Activated CD4-positive, alpha-beta memory T cell treated with anti-CD3 and anti-CD28 coated beads for 36 hours (primary cell): ENCODE measurements at places on chromosomes 12 and 14. TPM values are rescaled to one million over a fixed set of nuclear protein-coding genes. Genes with fewer than 3 reads are reported as not detected.

DNA sequence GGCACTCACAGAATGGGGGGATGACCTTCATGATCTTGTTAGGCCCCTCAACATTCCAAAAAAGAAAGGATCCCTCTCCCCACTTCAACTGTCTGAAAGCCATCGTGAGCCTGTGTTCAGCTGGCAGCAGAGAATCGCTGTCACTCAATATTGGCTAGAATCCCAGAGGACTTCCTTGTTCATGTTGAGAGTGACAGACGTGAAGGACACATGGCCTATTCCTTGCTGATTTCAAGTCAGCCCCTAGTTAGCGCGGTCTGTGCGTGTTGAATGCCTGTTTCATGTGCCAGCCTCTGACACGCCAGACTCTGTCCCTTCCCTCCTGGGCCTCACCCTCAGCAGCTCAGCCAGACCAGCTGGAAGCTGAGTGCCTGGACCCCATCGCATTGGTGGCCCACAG, 43.1 kb downstream of the DNAH10 start:
- H3K4me1 ChIP-seq = no peaks in the 10 kb centered on the region
- H3K27me3 ChIP-seq = peaks cover 22% of the 10 kb centered on the region
- H3K27ac ChIP-seq = no peak overlapping the region
- H3K36me3 ChIP-seq = no peaks in the 10 kb centered on the region

DNA sequence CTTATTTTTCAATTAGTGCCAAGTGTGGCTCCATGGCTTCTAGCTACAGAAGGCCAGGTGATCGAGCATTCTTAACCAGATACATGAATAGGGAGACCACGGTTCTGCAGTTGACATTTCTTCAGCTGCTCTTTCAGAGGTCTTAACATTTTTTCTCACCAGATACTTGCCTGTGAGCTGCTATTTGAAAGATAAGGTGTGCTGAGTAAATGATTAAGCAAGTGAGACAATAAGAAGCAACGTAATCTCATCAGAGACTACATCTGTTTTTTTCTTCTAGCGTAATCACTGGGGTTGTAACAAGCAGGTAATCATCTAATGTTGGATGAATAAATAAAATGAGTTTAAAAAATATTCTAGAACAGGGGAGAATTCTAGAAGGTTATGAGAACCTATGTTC, 912.9 kb downstream of the DIO2 start:
- no peaks in the 10 kb centered on the region for H3K4me1 ChIP-seq
- H3K27me3 ChIP-seq = no peaks in the 10 kb centered on the region
- no peak overlapping the region for H3K27ac ChIP-seq
- no peak overlapping the region for H3K4me3 ChIP-seq
- H3K36me3 ChIP-seq = no peaks in the 10 kb centered on the region

- no peaks in the 10 kb centered on the region for H3K4me1 ChIP-seq
- H3K27ac ChIP-seq = no peak overlapping the region
- H3K27me3 ChIP-seq = peaks cover 7% of the 10 kb centered on the region
- no peak overlapping the region for H3K4me3 ChIP-seq
- no peak for DNase-seq
These were observed 138.4 kb upstream of the FRMD6 start for GRCh38 chr14:51513281-51513680.

GRCh38 chr14:104146651-104147345, 8.4 kb downstream of the KIF26A start:
- no peak overlapping the region for H3K4me3 ChIP-seq
- H3K27ac ChIP-seq = no peak overlapping the region
- peaks cover 7% of the 10 kb centered on the region for H3K27me3 ChIP-seq
- H3K36me3 ChIP-seq = no peaks in the 10 kb centered on the region

GRCh38 chr14:93804654-93805053, 16.4 kb upstream of the PRIMA1 start:
- no peak overlapping the region for H3K27ac ChIP-seq
- DNase-seq = peak; percentile 22
- H3K27me3 ChIP-seq = peaks cover 9% of the 10 kb centered on the region
- no peaks in the 10 kb centered on the region for H3K36me3 ChIP-seq
- H3K4me1 ChIP-seq = peaks cover 11% of the 10 kb centered on the region

- H3K4me3 ChIP-seq = no peak overlapping the region
- no peak overlapping the region for H3K27ac ChIP-seq
- DNase-seq = peak; percentile 18
These were observed 8.6 kb downstream of the ISCU start for GRCh38 chr12:108570743-108571608.

DNA sequence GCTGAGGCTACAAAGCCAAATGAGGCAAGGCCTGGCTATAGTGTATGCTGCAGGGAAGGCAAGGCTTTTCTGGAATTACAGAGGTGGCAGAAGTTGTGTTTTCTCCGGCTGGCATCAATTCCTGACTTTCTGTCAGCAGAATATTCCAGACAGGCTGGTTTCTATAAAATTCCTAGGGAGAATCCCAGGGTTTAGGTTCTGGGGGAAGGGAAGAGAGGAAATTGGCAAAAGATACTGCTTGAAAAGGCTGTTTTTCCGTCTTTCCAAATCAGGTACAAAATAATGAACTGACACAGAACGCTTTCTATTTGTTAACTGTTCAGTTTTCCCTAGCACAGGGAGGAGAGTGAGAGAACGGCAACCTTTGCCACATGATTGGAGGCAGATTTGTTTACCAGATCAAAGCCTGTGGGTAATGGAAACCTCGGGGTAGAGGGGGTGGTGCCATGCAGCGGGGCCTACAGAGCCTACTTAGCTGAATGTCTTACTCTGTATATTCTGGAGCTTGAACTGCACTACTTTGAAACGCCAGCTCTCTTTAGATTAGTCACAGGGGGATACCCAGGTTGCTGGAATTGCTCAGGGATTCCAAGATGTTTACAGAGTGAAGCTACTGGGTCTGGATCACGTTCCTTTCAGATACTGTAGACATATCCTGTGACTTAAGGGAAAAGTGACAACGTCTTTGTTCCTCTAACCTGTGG, 65.8 kb upstream of the DACT1 start:
- H3K27me3 ChIP-seq = no peaks in the 10 kb centered on the region
- peak; percentile 77 for DNase-seq
- peak overlapping the region; percentile 11 for H3K4me3 ChIP-seq
- peak overlapping the region; percentile 87 for H3K27ac ChIP-seq
- H3K36me3 ChIP-seq = no peaks in the 10 kb centered on the region

GRCh38 chr12:66808606-66809005, 129.7 kb upstream of the GRIP1 start:
- no peak overlapping the region for H3K27ac ChIP-seq
- no peaks in the 10 kb centered on the region for H3K36me3 ChIP-seq
- peaks cover 7% of the 10 kb centered on the region for H3K27me3 ChIP-seq
- no peak for DNase-seq
- peaks cover 5% of the 10 kb centered on the region for H3K4me1 ChIP-seq
- no peak overlapping the region for H3K4me3 ChIP-seq

DNA sequence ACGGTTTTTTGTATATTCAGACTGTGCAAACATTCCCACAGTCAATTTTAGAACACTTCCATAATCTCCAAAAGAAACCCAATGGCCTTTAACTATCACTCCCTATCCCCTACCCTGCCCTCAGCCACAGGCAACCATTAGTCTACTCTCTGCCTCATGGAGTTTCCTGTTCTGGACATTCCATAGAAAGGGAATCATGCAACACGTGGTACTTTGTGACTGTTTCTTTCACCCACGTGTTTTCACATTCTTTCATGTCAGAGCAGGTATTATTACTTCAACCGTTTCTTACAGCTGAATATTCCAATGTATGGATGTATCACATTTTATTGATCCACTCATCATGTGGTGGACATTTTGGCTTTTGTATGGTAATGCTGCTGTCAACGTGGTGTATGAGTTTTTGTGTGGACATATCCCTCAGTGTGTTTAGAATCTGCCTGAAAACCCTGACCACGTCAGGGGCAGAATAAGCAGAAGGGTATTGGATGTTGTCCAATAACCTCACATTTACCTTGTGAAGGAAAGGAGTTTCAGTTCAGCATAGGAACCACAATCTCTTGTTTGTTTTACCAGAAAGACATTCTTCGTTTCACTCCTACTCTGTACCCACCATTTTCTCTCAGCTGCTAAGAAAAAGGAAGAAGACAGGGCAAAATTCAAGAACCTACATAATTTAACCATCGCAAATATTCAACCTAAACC, 107.5 kb upstream of the DYRK2 start:
- no peak for DNase-seq
- H3K27ac ChIP-seq = peak overlapping the region; percentile 34
- no peak overlapping the region for H3K4me3 ChIP-seq
- H3K4me1 ChIP-seq = peaks cover 30% of the 10 kb centered on the region
- no peaks in the 10 kb centered on the region for H3K27me3 ChIP-seq

GRCh38 chr14:56664811-56665421, 85.3 kb downstream of the TMEM260 start:
- H3K27me3 ChIP-seq = no peaks in the 10 kb centered on the region
- H3K27ac ChIP-seq = no peak overlapping the region
- H3K4me3 ChIP-seq = no peak overlapping the region
- H3K36me3 ChIP-seq = no peaks in the 10 kb centered on the region

DNA sequence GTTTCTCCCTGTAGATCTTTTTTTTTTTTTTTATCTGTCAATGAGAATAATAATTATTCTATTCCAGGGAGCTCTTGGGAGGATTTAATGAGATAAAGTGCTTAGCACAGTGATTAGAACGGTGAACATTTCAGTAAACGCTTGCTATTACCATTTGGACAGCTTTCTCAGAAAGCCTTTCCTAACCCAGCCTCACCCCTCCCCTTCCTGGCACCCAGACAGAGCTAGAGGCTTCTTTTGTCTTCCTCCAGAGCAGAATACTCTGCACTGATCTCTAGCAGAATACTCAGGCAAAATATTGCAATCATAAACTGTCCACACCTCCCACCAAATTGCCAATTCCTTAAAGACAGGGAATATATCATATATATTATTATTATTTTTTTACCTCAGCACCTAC, 66.6 kb downstream of the ERGIC2 start:
- H3K27me3 ChIP-seq = no peaks in the 10 kb centered on the region
- DNase-seq = no peak
- H3K4me1 ChIP-seq = peaks cover 8% of the 10 kb centered on the region

GRCh38 chr14:75434138-75434889, 6.5 kb downstream of the JDP2 start:
- no peaks in the 10 kb centered on the region for H3K36me3 ChIP-seq
- peaks cover 4% of the 10 kb centered on the region for H3K27me3 ChIP-seq
- no peak for DNase-seq
- H3K4me1 ChIP-seq = peaks cover 10% of the 10 kb centered on the region
- no peak overlapping the region for H3K4me3 ChIP-seq

- no peak overlapping the region for H3K27ac ChIP-seq
- H3K27me3 ChIP-seq = no peaks in the 10 kb centered on the region
These were observed 121.4 kb downstream of the EFCAB11 start for GRCh38 chr14:89833120-89833532.

- H3K4me3 ChIP-seq = no peak overlapping the region
- peak overlapping the region; percentile 28 for H3K27ac ChIP-seq
- H3K27me3 ChIP-seq = no peaks in the 10 kb centered on the region
- no peak for DNase-seq
- peaks cover 47% of the 10 kb centered on the region for H3K4me1 ChIP-seq
These were observed 15.7 kb downstream of the NDUFA12 start for GRCh38 chr12:94987801-94988200.

DNA sequence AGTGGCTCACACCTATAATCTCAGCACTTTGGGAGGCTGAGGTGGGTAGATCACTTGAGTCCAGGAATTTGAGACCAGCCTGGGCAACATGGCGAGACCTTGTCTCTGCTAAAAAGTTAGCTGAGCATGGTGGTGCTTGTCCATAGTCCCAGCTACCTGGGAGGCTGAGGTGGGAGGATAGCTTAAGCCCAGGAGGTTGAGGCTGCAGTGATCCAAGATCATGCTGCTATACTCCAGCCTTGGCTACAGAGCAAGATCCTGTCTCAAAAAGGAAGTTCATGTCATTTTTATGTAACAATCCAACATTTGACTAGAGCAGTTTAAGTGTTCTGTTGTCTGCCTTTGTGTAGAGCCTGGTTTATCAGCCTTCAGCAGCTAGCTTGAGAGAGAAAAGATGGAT, 6.2 kb downstream of the OXA1L start:
- H3K36me3 ChIP-seq = peaks cover 52% of the 10 kb centered on the region
- no peaks in the 10 kb centered on the region for H3K27me3 ChIP-seq
- H3K27ac ChIP-seq = no peak overlapping the region

DNA sequence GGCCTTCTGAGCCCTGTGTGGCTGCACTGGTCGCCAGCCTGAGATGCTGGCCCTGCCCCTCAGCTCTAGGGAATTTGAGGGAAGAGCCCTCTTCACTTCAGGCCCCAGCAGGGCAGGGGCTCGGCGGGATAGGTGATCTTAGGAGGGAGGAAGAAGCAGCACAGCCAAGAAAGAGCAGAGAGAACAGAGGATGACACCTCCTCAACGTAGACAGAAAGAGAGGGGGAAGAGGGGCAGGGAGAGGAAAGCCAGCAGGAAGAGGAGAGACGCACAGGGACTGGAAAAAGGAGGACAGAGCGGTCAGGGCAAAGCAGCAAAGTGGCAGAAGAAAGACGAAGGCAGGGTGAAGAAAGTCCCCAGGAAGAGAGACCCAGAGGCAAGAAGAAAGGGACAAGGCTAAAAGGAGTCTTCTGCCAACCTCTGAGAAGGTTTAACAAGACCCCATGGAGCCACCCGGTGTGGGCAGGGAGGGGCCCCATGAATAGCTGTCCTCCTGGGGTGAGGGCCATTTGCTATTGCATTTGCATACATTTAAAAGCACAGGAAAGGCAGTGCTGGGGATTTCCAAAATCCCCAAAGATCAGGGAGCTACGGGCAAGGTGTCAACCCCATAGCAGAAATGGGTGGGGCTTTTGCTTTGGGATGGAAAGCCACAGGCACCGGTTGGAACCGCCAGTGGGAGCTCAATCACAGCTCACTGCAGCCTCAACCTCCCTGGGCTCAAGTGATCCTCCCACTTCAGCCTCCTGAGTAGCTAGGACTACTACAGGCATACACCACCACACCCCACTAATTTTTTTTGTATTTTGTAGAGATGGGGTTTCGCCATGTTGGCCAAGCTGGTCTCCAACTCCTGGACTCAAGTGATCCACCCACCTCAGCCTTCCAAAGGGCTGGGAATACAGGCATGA, 22.7 kb downstream of the CMKLR1 start:
- peaks cover 8% of the 10 kb centered on the region for H3K4me1 ChIP-seq
- DNase-seq = no peak
- H3K27me3 ChIP-seq = peaks cover 1% of the 10 kb centered on the region
- no peaks in the 10 kb centered on the region for H3K36me3 ChIP-seq
- no peak overlapping the region for H3K27ac ChIP-seq
- no peak overlapping the region for H3K4me3 ChIP-seq

The SLC17A8 gene
- not detected for total RNA-seq

The LALBA gene
- not detected for total RNA-seq

The OTX2 gene
- not detected for total RNA-seq

The SLC25A3 gene
- 584 TPM for total RNA-seq

The POC1B gene
- 38.2 TPM for total RNA-seq

The CNTN1 gene
- total RNA-seq = not detected
